ENCODE measurements at places on chromosomes 12 and 14.

DNA sequence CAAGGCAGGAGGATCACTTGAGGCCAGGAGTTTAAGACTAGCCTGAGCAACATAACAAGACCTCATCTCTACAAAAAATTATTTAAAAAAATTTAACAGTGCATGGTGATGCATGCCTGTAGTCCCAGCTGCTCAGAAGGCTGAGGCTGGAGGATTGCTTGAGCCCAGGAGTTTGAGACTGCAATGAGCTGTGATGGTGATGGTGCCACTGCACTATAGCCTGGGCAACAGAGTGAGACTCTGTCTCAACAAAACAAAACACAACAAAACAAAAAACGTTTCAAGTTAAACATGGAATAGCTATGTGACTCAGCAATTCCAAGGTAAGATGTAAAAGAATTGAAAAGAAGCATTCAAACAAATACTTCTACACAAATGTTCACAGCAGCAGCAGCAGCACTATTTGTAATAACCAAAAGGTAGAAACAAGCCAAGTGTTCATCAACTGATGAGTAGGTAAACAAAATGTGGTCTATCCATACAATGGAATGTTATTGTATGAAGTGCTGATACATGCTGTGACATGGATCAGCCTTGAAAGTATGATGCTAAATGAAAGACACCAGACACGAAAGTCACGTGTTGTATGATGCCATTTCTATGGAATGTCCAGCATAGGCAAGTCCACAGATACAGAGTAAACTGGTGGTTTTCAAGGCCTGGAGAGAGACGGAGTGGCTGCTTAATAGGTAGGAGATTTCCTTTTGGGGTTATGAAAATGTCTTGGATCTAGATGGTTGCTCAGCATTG lies 31.4 kb downstream of the CFAP251 start:
- H3K4me3 ChIP-seq, result no peak overlapping the region
- DNase-seq, result no peak
- no peaks in the 10 kb centered on the region for H3K36me3 ChIP-seq
- no peaks in the 10 kb centered on the region for H3K27me3 ChIP-seq

DNA sequence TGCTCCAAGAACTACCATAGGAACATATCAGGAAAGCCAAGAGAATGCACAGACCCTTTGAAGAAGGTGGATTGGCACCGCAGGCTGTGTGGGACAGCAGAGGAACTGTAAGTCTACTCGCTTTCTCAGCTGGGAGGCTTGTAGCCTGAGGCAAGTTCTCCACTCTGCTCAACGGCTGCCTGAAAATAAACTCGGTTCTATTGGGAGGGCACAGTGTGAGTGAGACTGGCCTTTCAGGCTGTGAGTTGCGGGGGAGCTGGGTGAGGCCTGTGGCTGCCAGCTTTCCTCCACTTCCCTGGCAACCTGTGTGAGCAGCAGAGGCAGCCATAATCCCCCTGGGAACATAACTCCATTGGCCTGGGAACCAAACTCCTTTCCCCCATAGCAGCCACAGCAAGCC lies 132.1 kb downstream of the ANKS1B start:
- no peaks in the 10 kb centered on the region for H3K4me1 ChIP-seq
- no peak overlapping the region for H3K4me3 ChIP-seq
- H3K27ac ChIP-seq, result no peak overlapping the region
- DNase-seq, result no peak

- H3K27me3 ChIP-seq, result no peaks in the 10 kb centered on the region
- H3K4me1 ChIP-seq, result no peaks in the 10 kb centered on the region
- DNase-seq, result no peak
- no peaks in the 10 kb centered on the region for H3K36me3 ChIP-seq
- H3K4me3 ChIP-seq, result no peak overlapping the region
- no peak overlapping the region for H3K27ac ChIP-seq
Measured at GRCh38 chr14:90788031-90788430, 28.2 kb downstream of the TTC7B start.

DNA sequence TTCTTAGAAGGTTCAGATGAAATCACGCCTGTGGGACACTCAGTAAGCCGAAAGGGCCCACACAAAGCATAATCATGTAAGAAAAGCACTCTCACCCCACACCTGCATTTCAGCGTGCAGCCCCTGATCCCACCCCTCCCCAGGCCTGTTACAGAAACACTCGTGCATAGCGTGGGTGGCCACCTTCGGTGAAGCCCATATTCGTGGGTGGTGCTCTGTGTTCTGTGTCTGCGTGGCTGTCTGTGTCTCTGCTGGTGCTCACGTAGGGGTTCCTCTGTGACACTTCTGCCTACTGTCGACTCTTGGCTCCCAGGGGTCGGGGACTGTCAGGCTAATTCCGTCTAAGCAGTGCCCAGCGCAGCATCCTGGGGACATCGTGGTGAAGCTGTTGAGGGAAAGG lies 74.0 kb downstream of the B4GALNT3 start:
- H3K4me1 ChIP-seq, result no peaks in the 10 kb centered on the region
- H3K36me3 ChIP-seq, result no peaks in the 10 kb centered on the region
- H3K27ac ChIP-seq, result no peak overlapping the region

GRCh38 chr12:53252349-53252916 lies 15.7 kb upstream of the ESPL1 start:
- peak overlapping the region; percentile 36 for H3K27ac ChIP-seq
- H3K4me3 ChIP-seq, result peak overlapping the region; percentile 89
- DNase-seq, result no peak

DNA sequence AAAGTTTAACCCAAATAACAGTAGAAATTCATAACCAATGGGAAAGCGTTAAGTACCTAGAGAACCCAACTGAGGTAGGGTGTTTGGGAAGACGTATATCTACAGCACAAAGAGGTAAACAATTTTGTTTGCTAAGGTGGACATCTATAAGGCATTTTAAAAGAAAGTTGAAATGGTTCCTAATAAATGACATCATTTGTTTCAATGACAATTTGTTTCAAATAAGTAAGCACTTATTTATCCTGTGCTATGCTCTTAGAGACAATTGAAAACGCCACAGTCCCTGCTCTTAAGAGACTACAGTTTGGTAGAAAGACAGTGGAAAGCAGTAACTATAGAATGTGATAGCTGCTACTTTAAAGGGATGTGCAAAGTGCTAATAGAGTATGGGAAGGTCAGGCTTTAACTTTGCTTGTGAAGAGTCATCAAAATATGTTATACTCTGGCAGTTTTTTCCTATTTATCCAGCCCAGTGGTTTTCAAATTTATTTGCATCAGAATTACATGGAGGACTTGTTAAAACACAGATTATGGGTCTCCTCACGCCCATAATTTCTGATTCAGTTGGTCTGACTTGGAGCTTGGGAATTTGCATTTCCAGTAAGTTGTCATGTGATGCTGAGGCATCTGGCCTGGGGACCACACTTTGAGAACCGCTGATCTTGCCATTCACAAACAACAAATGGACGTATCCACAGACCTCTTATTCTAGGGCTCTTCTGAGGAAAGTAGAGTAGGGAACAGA lies 19.6 kb upstream of the SMCO2 start:
- H3K4me3 ChIP-seq, result no peak overlapping the region
- DNase-seq, result no peak
- H3K36me3 ChIP-seq, result no peaks in the 10 kb centered on the region
- peaks cover 11% of the 10 kb centered on the region for H3K4me1 ChIP-seq
- no peaks in the 10 kb centered on the region for H3K27me3 ChIP-seq

DNA sequence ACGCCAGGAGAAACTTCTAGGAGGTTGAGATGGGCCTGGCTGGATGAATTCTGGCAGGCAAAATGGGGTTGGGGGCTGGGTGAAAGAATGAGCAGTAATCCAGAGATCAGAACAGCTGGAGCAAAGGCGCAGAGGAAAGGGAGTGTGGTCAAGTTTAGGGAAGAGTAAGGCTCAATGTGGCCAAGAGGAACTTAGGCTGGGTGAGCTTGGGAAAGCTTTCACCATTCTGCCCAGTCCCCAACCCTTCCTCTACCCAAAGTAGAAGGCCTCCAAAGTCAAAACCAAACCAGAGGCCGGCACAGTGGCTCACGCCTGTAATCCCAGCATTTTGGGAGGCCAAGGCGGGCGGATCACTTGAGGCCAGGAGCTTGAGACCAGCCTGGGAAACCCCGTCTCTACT lies 10.2 kb upstream of the RABGGTA start:
- DNase-seq, result no peak
- H3K4me3 ChIP-seq, result no peak overlapping the region
- no peak overlapping the region for H3K27ac ChIP-seq
- H3K36me3 ChIP-seq, result no peaks in the 10 kb centered on the region
- H3K27me3 ChIP-seq, result no peaks in the 10 kb centered on the region

DNA sequence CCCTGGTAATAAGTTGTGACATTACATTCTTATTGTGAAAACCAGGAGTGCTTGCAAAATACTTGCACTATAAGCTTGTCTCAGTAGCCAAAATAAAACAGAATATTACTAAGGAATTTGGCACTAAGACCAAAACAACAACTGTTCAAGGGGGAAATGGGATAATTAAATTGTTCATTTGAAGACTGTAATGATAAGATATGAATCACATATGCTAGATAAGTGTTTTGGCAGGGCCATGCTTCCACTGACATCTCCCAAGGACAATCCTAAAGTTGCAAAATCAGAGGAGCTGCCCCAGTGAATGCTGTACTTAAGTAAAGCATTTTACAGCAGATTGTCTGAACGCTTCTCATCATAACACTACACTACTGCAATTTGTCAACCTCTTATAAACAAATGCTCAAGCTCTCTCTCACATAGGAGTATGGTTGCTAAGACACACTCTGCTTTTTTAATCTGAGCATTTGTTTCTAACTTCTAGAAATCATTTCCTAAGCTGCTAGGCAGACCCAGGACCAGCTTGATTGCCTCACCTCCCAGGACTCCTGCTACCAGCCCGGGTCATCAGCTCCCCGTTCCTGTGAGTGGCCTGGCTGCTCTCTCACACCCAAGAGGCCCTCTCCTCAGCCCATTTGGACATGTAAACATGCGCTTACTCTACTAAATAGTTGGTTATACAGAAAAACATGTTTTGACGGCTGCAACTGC lies 191.5 kb downstream of the PAX9 start:
- no peak overlapping the region for H3K27ac ChIP-seq
- no peak for DNase-seq
- no peaks in the 10 kb centered on the region for H3K36me3 ChIP-seq
- H3K27me3 ChIP-seq, result no peaks in the 10 kb centered on the region
- no peak overlapping the region for H3K4me3 ChIP-seq
- no peaks in the 10 kb centered on the region for H3K4me1 ChIP-seq

GRCh38 chr12:113924341-113924740 lies 41.8 kb downstream of the RBM19 start:
- no peak overlapping the region for H3K27ac ChIP-seq
- DNase-seq, result no peak
- H3K4me3 ChIP-seq, result no peak overlapping the region
- no peaks in the 10 kb centered on the region for H3K36me3 ChIP-seq
- no peaks in the 10 kb centered on the region for H3K27me3 ChIP-seq

DNA sequence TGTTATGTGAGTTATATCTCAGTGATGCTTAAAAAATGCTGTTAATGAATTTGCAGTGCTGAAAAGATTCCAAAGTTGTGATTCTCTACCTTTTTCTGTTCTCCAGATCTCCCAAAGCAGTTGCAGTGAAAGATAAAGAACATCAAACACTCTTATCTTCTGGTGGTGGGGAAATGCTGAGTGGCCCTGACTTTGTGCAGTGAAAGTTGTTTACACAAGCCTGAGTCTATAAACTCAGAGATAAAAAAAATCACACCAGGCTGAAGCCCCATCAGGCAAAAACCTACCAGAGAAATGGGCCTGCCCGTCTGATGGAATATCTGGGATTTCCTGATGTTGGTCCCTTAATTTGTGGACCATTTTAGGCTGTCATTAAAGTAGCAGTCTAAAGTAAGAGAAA lies 46.1 kb downstream of the RASSF3 start:
- no peaks in the 10 kb centered on the region for H3K36me3 ChIP-seq
- H3K27ac ChIP-seq, result no peak overlapping the region
- H3K4me3 ChIP-seq, result no peak overlapping the region
- no peaks in the 10 kb centered on the region for H3K27me3 ChIP-seq
- DNase-seq, result no peak

- no peaks in the 10 kb centered on the region for H3K27me3 ChIP-seq
- no peak overlapping the region for H3K27ac ChIP-seq
Measured at GRCh38 chr14:104805941-104806624, 5.2 kb downstream of the ZBTB42 start.

- no peak overlapping the region for H3K4me3 ChIP-seq
- no peaks in the 10 kb centered on the region for H3K36me3 ChIP-seq
- no peak for DNase-seq
- no peak overlapping the region for H3K27ac ChIP-seq
- peaks cover 5% of the 10 kb centered on the region for H3K4me1 ChIP-seq
- H3K27me3 ChIP-seq, result no peaks in the 10 kb centered on the region
Measured at GRCh38 chr12:108401964-108402363, 62.9 kb upstream of the CMKLR1 start.

DNA sequence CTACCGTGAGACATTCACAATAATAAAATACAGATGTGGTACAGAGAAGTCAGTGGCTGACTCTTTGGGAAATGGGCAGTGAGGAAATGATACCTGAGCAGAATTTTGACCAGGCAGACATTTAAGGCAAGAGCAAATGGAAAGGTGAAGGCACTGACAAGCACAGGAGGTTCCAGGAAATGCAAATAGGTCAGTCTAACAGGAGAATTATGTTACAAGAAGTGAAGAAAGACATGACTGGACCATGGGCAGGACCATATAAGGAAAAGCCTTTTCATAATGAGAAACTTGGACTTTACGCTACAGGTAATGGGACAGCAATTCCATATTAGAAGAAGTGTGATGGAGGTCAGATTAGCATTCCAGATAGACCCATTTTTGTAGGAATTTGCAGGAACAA lies 338.9 kb downstream of the PDZRN4 start:
- H3K27me3 ChIP-seq, result no peaks in the 10 kb centered on the region
- H3K36me3 ChIP-seq, result no peaks in the 10 kb centered on the region
- no peak for DNase-seq
- no peak overlapping the region for H3K4me3 ChIP-seq

DNA sequence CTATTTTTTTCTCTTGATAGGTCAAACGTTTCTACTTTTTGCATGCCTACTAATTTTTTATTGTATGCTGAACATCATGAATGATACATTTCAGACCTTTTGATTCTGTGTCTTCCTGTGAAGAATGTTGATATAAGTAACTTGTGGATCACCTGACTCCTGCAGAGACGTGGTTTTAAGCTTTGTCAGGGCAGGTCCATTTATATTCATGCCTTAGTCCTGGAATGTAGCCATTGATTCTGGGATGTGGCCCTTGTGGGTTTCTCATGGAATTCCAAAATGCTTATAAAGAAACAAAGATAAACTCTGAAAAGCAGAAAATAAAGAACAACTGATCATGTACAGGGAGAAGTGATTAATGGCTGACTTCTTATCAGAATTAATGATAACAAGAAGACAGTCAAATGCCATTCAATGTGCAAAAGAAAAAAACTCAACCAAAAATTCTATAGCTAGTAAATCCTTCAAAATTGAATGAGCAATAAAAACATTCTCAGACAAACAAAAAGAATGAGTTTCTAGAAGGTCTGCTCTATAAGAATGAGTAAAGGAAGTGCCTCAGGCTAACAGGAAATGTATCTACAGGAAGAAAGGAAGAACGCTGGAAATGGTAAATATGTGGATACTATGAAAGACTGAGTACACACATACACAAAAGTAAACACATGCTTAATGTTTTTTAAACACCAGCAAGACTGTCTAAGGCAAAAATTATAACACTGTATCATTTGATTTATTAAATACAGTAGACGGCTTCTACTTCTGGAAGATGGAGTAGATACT lies 284.8 kb upstream of the DIO3 start:
- no peak overlapping the region for H3K4me3 ChIP-seq
- no peak overlapping the region for H3K27ac ChIP-seq
- no peaks in the 10 kb centered on the region for H3K4me1 ChIP-seq
